ENCODE measurements at places on chromosomes 7 and 10.

DNA sequence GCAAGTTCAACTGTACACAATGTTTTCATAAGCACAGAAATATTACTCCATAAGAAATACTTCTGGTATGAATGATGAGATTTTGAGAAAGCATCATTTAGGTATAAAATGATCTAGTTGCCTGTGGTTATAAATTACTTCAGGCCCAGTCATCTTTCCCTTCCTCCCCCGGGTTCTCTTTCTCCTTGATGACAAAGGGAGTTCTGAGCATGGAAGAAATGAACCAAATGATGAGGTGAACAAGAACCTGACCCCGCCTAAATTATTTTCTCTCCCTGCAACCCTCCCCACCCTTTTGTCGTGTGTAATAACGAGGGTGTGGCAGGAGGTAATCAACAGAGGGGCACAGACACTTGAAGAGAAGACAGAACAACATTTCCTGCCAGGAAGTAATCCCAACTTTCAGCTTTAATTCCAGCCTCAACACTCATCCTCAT, 319.6 kb upstream of the SP8 start:
- no peak for DNase-seq

GRCh38 chr7:12244129-12244528, 33.0 kb downstream of the TMEM106B start:
- no peak for DNase-seq

GRCh38 chr10:123786306-123786705, 105.3 kb downstream of the CPXM2 start:
- DNase-seq = no peak

DNA sequence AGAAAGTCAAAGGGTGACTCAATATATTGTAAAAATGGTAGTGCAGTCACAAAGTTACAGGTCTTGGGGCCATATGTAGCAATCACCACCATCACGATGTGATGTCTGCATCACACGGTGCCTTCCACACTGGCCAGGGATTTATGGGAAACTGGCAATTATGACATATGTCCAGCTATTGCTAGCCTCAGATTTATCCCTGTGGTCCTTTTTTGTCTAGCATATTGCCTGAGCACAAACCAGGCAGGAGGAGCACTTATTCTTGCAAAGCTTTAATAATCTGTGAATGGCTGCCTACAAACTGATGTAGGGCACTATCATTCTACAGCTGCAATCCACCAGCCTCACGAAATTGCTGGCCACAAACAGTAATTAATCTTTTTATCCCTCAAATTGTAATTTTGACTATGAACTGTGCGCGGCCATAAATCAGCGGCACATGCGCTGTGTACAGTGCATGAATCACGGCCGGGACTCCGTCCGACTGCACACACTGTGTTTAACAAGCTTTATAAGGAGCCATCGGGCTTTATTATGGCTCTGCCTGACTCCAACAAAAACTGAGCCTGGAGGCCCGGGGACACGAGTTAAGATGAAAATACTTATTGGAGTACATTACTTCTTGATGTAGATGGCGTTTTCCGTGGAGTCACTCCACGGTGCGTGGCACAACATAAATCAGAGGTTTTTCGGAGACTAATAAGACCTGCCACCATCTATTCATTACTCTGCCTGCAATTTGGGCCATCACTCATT, 115.2 kb downstream of the EBF3 start:
- DNase-seq = no peak

- DNase-seq = no peak
Measured at GRCh38 chr10:24556126-24556749, 167.4 kb downstream of the ARHGAP21 start.

DNA sequence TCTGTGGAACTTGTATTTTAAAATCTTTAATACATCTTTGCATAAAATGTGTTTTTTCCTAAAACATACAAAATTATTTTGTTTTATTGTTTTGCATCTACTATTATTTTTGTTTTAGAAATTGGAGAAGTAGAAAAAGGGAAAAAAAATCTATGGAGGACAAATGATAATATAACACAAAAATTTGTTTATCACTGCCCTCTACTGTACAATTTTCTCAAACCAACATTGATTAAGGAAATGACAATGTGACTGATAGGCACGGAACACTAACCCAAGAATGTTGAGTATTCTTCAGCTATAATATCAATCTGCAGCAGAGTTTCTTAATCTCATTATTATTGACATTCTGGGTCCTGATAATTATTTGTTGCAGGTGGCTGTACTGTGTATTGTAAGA, 9.5 kb upstream of the ING3 start:
- DNase-seq = no peak

GRCh38 chr7:45416846-45417245, 157.3 kb upstream of the ADCY1 start:
- DNase-seq = no peak

- no peak for DNase-seq
Measured at GRCh38 chr7:64999165-65000004, 7.1 kb downstream of the ERV3-1 start.

GRCh38 chr7:42573881-42574672, 337.1 kb upstream of the GLI3 start:
- DNase-seq = no peak

DNA sequence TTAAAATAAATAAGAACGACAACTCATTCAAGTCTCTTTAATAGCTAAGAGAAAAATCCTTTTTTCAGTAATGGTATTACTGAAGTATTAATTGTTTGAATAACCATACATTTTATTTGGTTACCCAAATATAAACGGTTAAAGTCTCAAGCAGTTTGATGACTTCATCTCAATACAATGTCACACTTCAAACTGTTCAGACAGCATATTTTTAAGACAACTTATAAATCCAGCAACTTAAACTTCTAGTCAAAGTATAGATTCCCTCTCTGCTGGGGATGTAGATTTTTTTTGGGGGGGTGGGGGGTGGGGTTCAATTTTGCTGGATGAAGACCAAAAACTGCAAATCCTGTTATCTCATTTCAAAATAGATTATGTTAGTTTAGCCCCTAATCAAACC, 42.0 kb downstream of the GNA12 start:
- no peak for DNase-seq

GRCh38 chr10:72173619-72174296, 42.1 kb upstream of the ANAPC16 start:
- no peak for DNase-seq

GRCh38 chr10:132450825-132451505, 54.0 kb downstream of the PWWP2B start:
- no peak for DNase-seq

- DNase-seq = no peak
Measured at GRCh38 chr7:94406696-94407095, 12.0 kb downstream of the COL1A2 start.

- DNase-seq = no peak
Measured at GRCh38 chr7:2566348-2566889, 7.6 kb downstream of the IQCE start.

- no peak for DNase-seq
Measured at GRCh38 chr10:24606021-24606420, 117.7 kb downstream of the ARHGAP21 start.

- DNase-seq = no peak
Measured at GRCh38 chr7:135601182-135601581, 43.5 kb downstream of the NUP205 start.

GRCh38 chr7:105389088-105389650, 448 bp upstream of the SRPK2 start:
- peak; percentile 34 for DNase-seq

DNA sequence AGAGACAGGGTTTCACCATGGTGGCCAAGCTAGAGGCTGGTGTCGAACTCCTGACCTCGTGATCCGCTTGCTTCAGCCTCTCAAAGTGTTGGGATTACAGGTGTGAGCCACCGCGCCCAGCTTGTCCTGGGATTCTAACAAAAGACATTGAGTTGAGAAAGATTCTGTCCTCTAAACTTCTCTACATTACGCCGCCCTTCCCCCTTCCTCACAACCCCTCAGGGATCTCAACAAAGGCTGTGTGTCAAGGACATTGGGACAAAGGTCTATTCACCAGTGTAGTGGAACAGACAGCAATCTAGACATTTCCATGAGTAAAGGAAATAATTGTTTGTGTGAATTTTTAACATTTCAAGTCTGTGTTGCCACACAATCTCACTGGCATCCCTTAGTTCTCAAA, 68.8 kb upstream of the KIF5B start:
- no peak for DNase-seq

- no peak for DNase-seq
Measured at GRCh38 chr10:3433131-3433530, 260.5 kb upstream of the PITRM1 start.

DNA sequence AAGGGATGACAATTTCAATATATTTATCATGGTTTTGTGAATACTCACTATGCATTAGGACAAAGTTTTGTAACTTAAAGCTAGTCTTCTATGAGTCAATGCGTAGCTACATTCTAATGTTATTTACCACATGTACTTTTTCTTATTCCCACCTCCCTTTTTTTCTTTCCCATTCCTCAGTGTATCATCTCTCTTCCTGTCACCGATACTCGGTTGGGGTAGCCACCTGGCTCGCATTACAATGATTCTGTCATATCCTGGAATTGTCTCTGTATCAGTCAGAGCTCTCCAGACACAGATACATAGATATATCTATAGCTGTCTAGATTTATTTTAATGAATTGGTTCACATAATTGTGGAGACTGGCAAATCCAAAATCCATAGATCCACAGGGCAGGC, 9.8 kb upstream of the RALA start:
- DNase-seq = no peak

- DNase-seq = peak; percentile 84
Measured at GRCh38 chr7:38368191-38368605, 94.8 kb upstream of the TARP start.

DNA sequence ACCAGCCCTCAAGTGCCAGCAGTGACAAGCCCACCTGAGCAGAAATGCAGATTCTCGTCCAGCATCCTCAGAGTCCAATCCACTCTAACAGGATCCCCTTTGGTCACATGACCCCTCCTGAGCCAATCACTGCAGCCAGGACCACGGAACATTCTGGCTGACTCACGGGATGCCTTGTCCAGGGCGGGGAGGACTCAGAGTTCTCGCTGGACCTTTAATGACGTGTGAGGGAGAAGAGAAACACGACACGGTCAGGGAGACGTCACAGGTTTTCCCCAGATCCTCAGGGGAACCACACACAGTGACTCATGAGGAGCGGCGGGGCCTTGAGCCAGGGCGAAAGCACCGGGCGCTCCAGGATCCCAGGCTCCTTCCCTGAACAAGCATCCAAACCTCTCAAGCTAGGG, 155.7 kb downstream of the PTPRN2 start:
- DNase-seq = no peak

DNA sequence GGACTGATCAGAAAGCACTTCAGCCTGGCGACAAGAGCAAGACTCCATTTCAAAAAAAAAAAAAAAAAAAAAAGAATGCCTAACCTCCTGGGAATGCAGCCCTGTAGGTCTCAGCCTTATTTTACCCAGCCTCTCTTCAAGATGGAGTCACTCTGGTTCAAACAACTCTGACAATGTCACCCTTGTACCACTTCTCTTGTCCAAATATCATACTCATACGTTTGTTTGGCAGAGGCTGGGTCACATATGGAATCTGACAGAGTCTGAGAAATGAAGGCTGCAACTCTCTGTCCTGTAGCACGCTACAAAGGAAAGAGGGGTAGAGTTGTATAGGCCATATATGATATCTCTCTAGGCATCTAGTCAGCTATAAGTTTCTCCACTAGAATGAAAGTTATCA, 58.6 kb upstream of the GSAP start:
- no peak for DNase-seq

DNA sequence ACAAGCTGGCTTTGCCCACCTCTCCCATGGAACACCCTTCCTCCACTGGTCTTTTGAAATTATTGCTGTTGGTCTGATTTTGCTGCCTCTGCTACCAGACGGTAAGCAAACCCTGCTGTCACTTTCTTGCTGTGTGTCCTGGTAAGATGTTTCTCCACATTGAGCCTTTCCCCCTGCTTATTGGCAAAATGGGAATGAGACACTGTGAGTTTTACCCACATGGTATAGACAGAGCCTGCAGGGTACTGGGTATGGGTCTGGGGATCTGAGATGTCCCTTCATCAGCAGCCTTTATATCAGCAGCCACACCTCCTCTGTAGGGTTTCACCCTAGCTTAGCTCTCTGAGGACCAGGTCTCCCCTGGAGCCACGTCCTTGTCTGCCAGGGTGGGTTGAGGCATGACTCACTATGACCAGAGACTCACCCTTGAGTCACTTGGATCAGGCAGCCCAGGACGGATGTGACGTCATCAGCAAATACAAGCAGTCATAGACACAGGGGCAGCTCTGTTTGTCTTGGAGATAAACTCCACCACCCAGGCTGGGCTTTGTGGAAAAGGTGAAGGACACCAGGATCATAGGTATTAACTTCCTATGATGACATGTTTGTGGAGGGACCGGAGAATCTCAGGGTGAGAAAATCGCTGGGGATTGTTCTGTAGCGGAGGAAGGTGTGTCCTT, 17.9 kb upstream of the BAIAP2L1 start:
- DNase-seq = peak; percentile 12

DNA sequence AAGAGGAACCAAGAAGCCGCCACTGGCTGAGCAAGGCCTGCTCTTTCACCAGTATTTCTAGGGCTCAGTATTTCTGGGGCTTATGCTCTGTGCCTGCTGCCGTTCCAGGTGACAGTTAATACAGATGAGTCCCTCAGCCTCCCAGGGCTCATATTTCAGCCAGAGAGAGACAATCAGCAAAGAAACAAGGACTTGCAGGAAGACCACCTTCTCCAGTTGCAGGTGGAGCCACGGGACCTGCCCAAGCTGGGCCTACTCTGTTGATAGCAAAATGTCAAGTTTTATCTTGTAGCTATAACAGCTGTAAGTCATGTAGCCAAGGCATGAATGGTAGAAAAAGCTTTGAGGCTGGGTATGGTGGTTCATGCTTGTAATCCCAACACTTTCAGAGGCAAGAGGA, 42.7 kb downstream of the NPTX2 start:
- DNase-seq = no peak

DNA sequence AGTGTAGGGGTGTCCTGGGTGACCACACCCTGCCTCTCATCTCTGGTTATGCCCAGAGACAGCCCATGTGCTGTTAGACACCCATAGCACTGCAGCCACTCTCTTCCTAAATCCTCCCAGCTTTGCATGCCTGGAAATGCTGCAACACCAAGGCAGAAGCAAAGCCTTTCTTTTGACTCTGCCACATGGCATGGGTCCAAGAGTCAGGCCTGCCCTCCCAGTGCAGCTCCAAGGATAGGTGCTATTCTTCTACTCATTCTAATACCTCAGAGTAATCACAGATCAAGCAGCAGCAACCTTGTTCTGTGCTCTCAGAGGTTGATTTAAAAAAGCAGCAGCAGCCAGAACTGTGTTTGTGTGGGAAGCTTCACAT, 23.4 kb downstream of the FRMPD2 start:
- no peak for DNase-seq

DNA sequence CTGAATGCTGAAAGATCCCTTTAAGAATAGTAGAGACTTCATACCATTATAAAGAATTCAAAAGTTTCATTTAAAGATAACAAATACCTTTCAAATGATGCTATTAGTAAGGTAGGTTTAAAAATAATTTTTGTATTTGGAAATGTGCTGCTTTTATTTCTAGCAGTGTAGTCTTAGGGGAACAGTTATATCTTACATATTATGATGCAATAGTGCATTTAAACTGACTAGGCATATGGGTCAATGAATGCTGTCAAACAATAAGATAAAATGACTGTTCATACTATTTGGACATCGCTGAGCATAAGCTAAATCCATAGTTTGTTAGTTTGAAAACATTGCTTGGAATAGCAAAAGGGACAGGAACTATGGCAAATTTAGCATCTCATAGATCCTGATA, 354.8 kb upstream of the SEMA3A start:
- DNase-seq = no peak
